KG1 (cell line): ENCODE measurements at places on chromosomes 5 and 9.

DNA sequence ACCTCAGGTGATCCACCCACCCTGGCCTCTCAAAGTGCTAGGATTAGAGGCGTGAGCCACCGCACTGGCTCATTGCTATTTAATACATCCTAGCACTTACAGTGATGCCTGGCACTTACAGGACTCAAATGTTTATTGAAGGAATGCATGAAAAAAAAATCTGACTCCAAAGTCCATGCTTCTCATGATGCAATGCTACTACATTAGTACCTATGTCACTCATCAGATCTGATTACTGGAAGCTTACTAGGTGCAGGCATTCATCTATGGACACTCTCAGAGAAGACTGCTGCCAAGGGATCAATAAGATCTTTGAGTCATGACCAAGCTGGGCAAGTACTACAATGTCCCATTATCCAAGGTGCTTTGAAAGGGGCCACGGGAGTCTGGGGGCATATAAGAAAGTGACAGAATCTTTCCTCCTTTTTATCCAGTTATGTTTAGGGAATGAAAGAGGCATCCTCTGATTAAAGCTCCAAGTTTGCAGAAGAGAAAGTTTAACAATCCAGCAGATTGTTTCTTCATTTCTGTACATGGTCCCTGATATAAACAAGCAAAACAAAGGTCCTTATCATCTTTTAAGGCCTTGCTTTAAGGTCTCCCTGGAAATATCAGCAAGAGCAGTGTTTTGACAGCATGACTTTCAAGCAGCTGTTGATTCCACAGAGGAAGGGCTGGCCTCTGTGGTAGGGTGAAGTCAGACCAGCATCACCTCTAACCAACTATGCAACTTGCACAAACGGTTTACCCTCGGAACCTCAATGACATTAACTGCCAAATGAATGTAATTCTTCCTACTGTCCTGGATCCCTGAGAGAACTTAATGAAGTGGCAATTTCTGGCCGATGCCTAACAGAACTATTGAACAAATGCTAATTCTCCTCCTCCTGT is 35.9 kb downstream of the ARPC5L start:
- DNase-seq: no peak

DNA sequence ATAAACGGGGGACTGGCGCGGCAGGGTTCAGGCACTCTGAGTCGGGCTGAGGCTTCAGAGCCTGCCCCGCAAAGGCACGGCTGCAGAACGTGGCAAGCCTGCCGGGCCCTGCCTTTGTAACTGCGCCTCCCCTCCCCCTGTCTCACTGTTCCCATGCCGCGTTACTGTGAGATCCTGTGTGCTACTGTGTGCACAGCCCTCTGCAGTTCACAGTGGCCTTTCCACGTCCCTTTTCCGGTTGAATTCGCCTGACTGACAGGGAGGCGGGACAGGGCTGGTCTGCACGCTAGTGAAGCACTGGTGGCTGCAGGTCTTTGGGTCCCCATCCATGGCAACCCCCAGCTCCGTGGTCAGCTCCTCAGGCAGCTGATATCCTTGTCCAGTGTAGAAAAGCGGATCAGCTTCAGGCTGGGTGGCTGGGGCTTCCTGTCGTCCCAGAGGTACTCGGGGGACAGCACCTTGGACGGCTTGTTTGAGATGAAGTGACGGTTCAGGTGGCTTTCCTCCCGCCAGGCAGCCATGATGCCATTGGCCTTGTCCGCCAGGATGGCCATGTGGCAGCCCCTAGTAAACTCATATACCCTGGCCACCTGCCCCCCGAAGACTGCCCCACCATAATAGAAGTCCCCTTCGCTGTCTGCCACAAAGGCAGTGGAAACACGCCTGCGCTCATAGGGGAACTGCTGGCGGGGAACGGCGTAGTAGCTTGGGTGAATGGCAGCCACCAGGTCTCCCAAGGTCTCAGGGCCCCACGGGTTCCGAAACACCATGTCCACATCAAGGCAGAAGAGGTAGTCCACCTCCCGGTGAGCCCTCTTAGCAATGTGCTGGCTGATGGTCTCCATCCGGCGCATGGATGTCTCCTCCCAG is 10.3 kb downstream of the GBGT1 start:
- no peak for DNase-seq

GRCh38 chr5:77620405-77620804 is 18.1 kb downstream of the OTP start:
- no peak for DNase-seq

DNA sequence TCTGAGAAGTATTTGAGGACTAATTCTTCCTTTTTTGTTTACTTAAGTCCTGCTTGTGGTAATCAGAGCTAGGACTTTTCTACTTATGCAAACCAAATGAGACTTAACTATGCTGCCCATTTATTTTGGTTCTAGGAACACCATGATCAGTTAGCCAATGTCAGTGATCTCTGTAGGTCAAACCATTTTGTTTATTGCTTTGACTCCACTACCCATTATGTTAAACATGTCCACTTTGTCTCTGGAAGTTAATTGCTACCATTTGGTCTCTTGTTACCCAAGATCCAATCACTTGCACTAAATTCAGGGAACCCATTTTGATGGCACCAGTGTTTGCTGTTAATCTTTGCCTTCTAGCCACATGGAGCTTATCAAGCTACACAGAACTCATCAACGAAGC is 161.9 kb downstream of the CCDC171 start:
- DNase-seq: no peak

DNA sequence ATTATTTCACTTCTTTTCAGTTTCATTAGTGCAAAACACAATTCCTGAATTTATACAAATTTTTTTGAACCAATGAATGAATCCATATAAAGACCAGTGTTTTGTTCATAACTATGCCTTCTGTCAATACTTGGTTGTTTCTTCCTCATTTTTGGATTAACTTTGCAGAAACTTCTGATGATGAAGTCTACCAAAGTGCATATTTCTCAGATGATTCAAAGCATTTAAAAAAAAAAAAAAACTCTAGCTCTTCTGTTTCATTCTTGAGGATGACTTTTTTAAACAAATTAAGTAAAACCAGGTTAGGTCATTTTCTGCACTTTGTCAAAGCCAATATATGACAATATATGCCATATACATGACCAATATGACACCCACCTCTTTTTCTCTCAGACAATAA is 92.6 kb downstream of the CHSY3 start:
- no peak for DNase-seq
